ENCODE measurements at places on chromosomes 4 and X.

DNA sequence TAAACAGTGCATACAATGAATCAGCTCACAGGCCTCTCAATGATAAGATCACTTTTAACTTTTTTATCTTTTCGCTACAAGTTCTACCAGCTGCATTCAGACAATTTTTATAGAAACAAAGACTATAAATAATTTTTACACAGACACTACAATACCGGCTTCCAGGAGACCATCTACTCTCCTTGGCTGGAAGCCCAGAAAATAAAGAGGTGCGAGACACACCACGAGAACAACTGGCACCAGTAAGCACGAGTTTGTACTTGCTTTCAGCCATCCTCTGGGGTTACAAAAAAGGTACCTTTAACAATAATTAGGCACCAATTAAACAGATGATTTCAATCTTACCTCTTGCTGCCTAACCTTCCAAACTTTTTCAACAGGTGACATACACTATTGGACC lies 11.2 kb upstream of the PRDX4 start:
- DNase-seq: no peak

- DNase-seq: no peak
These were observed 220.7 kb downstream of the ANTXR2 start for GRCh38 chr4:79852305-79852730.

- no peak for DNase-seq
These were observed 4.6 kb downstream of the HTT-AS start for GRCh38 chr4:3069661-3070199.

- DNase-seq: no peak
These were observed 201.3 kb upstream of the CPEB2 start for GRCh38 chr4:14800977-14801376.

DNA sequence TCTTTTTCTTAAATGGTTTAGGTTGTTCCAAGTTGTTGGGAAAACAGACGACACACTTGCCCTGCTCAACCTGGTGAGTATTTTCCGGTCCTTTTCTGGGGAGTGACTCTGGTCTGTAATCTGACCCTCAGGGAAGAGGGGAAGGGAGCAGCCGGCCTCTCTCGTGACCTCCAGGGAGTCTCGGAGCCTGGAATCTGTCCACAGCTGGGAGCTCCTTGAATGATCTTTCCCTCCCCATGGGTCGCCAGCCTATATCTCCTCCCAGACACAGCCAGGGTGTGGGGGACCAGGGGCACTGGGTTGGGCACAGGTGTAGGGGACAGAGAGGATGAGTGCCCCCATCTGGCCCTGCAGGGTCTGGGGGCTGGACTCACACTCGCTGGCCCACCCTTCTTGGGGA lies 18.9 kb downstream of the TMEM175 start:
- DNase-seq: no peak

DNA sequence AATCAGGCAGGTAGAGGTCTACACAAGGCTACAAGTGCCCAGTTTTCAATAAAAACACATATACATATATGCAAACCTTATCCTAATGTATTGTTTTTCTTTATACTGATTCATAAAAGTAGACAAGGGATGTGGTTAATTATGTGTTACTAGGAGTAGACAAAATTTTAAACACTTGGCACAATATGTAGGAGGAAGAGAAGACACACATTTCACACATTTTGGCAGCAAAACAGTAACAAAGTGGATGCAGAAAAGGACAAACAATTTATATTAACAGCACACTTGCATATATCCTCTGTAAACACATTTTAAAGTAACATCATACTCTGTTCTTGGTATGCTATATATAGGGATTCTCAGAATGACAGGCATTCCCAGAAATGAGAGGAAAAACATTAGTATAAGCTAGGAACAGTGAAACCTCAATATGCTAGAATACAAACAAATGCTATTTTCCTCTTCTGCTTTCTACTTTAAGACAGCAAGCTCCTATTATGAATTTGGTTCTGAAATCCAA lies 63.8 kb downstream of the GPRIN3 start:
- no peak for DNase-seq

DNA sequence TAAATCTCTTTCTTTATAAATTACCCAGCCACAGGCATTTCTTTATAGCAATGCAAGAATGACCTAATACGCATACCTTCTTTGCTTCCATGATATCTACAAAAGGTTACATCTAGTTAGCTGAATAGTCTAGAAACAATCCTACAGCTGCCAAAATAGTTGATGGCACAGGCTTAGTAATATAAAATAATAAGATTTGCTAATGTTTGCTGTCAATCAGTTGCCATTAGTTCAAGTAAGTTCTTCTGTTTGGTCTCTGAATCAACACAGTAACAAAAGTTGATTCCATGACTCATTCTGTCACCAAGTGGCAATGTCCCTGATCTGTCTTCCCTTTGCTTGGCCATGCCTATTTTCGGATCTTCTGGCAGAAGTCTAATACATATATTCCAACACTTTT lies 470.2 kb downstream of the SPRY1 start:
- no peak for DNase-seq

- no peak for DNase-seq
These were observed 28.7 kb downstream of the C4orf50 start for GRCh38 chr4:5989236-5990225.

DNA sequence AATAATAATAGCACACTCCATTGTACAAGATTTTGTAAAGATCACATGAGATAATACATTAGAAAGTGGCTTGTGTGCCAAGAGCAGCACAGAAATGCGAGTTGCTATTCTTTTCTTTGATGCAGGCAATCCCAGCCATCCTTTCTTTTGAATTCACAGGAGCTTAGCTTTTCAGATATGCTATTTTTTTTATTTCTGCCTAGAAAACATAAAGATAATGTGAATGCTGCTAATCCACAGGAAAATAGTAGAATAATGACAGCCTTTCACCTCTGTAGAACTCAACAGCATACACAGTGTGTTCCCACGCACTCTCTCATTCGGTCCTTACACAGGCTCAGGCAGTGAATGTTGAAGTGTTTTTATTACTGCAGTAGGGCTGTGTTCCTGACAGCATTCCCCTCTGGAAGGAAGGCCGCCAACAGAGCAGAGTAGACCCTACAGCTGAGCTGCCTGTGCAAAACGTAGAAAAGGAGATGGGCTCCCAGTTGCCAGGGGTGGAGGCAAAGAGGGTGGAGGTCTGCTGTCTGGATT lies 138.8 kb upstream of the TAPT1 start:
- no peak for DNase-seq

DNA sequence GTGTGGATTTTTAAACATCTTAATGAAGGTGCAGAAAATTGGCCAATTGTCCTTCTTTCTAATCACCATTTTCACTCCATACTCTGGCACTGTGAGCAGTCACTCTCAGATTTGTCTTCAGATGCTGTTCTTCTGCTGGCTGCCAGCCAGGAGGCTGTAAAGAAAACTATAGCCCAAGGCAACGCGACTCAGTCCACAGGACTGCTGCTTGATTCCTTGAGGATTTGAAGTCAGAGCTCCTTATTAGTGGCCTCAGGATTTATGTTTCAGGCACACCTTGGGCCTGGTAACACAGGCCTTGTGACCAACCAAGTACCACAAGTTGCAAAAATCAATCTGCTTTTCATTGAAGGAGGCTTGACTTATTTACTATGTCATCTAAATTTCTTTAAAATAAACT lies 342.6 kb downstream of the GPM6A start:
- DNase-seq: no peak
